Stimulated activated CD8-positive, alpha-beta memory T cell treated with anti-CD3 and anti-CD28 coated beads, Interleukin-4, amount 100 ng/mL, for 1 hour (primary cell): ENCODE measurements at places on chromosomes 11 and 22.

DNA sequence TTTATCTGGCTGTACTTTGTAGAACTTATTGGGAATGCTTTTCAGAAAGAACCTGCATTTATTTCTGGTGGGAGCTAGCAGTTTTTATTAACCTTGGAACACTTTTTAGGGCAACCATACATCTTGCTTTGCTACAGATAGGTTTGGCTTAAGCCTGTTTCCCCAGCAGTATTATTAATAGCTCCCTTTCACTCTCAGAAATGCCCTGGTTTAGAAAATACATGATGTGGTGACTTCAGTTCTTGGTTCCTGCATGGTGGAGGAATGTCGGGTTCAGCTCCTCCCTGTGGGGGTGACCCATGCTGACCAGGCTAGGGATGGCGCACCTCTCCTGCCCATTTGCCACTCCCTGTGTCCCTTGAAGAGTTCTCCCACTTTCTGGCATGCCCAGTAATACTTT lies 28.2 kb downstream of the ZBED4 start:
- DNase-seq: no peak

- DNase-seq: no peak
These were observed 59.7 kb downstream of the PDGFD start for GRCh38 chr11:104104201-104104600.

DNA sequence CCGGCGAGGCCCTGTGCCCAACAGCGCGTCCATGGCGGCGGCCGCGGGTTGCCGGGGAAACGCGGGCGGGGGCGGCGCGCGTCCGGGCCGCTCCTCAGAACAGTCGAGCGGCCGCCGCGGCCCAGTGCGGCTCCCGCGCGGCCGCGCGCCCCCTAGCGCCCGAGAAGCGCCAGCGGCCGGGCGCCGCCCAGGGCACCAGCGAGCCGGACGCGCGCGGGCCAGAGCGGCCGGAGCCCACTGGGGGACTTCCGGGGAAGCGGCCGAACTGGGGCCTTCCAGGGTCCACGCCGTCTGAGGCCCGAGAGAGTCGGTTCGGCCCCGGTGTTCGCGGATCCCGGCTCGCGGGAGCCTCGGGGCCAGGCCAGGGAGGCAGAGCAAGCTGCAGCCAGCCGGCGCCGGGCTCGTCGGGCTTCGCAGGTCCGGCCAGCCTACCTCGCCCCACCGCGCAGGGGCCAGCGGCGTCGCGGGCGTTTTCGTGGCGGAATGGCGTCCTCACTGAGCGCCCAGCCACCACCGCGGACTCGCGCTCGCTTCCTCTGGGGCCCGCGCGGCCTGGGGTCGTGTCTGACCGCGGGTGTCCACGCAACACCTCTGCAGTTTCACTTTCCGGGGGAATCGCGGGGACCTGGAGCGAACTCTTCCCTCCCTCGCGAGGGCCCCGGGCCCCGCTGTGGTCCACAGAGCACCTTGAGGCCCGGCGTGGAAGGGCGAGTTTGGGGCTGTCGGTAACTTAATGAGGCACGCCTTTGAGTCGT lies at the start of gene DENND6B:
Gene DENND6B (minus strand): TSS at position 57 of the 755 bp plus-strand sequence. CDS start 24 bp downstream, at position 33.
- DNase-seq: peak; percentile 33

GRCh38 chr22:41447435-41448188 lies 1.0 kb upstream of the TOB2 start:
- DNase-seq: peak; percentile 30

GRCh38 chr11:18706330-18707243 lies 8.0 kb downstream of the TMEM86A start:
- DNase-seq: no peak

DNA sequence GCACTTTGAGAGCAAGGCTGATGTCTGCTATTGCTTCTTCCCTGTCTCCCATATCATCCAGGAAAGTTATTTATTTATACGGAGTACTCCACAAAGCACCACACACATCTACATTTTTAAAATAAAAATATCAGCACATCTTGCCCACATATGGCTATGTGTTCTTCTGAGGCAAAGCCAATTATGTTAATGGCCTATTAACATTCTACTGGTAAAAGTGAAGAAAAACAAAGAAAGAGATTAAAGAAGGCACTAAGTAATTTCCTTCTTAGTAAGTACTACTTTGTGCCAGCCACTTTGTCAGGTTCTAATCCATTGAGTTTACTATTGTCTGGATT lies 548.7 kb downstream of the OPCML start:
- no peak for DNase-seq

- no peak for DNase-seq
These were observed 264.5 kb downstream of the SBF2 start for GRCh38 chr11:10029386-10030121.

DNA sequence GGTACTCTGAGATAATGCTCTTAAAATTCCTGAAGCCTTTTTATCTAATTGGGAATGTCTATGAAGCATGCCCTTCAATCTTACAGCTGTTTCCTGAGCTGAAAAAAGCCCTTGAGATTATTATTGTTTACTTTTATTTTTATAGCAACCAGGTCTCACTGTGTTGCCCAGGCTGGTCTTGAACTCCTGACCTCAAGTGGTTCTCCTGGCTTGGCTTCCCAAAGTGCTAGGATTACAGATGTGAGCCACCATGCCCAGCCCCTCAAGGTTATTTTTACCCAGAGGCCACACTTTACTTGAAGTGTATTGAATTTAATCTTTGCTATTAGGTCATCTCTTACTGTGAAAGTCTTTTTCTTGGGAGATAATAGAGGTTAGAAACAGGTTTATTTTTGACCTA lies 7.0 kb upstream of the SWAP70 start:
- DNase-seq: no peak
